Left cardiac atrium (tissue), 4 donors: ENCODE measurements at places on chromosomes 16 and 17.
A peak's percentile ranks its signal among the peaks of the same experiment; 100 is the strongest.

GRCh38 chr16:53668869-53669268, 34.8 kb downstream of the RPGRIP1L start:
- no peak for DNase-seq

DNA sequence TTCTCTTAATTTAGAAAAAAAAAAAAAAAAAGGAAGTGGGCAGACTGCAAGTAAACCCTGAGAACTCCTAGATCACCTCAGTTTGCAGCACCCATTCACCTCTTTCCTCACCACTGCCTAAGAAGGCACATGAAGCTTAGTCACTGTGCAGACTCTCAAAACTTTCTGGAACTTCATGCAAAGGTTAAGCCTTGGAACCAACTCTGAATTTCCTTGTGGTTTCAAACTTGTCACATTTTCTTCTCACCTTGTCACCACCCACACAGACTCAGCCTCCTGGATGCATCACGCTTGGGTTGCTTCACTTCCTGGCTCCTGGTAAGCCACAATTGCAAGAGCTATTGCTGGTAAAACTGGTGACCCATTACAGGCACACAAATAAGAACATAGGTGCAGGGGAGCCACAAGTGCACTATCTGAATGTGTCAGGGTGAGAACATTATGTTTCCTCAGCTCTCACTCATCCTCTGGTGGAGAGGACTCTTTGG, 15.0 kb upstream of the CPD start:
- DNase-seq: no peak

DNA sequence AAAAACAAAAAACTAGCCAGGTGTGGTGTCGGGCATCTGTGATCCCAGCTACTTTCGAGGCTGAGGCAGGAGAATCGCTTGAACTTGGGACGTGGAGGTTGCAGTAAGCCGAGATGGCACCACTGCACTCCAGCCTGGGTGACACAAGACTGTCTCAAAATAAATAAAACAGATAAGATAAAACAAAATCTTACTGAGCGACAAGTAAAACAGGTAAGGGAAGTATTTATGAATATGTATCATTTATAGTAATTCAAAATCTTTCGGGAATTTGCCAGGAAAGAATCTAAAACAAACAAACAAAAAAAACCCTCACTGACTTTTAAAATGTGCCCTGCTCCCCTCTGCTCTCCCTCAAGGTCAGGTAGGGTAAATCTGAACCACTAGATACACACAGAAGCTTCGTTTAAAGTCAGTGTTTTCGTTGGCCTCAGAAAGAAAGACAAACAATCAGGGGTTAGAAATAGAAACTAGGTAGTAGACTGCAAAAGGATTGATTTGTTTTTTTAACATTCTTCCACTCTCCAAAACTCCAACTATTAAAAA, 2.1 kb downstream of the PRPSAP1 start:
- DNase-seq: no peak

DNA sequence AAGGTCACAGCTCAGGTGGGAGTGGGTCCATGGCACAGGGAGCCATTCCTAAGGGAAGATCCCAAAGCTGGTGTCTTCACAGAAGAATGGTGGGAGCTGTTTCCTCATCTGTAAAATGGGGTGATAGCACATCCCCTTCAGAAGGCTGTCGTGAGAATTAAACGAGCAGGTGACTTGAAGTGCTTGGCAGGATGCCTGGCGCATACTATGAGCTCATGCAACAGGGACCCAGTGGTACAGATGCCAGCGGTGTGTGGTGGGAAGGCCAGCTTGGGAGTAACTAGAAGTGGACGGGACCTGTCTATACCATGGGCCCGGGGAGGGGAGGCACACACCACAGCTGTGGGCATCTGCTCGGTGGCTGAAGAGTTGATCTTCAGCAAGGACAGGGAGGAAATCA, 189.3 kb upstream of the TNRC6C start:
- DNase-seq: peak; percentile 23

DNA sequence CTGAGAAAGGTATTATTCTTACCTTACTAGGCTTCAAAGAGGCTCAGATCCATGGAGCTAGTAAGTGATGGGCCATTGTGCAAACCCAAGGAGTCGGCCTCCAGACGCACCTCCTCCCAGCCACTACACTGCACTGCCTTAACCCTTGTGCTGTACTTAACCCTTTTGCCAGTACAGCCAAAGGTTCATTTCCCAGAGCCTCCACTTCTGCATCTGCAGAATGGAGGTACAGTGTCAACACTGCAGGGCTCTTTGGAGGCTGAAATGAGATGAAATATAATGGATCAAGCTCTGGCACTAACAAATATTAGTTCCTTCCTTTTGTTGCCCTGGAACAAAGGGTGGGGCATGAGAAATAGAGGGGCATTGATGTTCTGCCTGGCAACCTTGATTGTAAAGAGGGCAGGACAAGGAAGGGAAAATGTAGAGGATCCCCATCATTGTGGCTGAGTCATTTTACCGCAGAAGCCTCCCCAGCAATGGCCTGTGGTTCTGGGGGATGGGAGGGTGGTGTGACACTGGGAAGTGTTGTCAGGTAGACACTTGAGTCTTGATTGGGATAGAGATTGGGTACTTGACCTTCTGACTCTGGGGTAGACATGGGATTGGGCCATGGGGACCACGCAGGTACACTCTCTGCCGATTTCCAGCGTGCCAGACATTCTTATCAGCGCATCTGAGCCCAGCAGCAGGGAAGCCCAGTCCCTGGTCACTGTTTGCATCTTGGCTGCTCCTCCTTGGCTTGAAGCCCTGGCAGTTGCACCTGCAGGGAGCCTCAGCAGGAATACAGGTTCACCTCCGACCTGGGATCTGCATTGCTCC, 84.0 kb downstream of the MSI2 start:
- DNase-seq: no peak

DNA sequence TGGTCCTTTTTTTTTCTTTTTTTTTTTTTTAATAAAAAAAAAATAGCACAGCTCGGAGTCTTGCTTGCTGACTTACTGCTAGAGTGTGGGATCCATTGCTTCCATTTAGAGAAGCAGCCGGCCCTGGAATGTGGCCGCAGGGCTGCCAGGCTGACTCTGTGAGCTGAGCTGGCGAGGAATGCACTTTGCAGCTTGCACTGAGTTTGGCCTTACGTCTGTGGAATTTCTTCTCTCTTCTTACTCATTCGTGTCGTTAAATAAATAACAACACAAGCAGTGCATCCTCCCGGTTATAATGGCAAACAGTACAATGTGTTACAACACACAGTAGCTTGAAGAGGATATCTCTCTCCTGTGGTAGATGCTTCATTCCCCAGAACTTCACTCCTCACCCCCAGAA, 69.2 kb downstream of the PRKCB start:
- DNase-seq: peak; percentile 30
